ENCODE measurements at places on chromosomes 3 and 15.
A peak's percentile ranks its signal among the peaks of the same experiment; 100 is the strongest.

GRCh38 chr3:160612386-160613075 is 47.2 kb upstream of the KPNA4 start:
- no peak for DNase-seq

- no peak for DNase-seq
Observed at GRCh38 chr15:45134682-45135604, 5.1 kb downstream of the DUOX1 start.

DNA sequence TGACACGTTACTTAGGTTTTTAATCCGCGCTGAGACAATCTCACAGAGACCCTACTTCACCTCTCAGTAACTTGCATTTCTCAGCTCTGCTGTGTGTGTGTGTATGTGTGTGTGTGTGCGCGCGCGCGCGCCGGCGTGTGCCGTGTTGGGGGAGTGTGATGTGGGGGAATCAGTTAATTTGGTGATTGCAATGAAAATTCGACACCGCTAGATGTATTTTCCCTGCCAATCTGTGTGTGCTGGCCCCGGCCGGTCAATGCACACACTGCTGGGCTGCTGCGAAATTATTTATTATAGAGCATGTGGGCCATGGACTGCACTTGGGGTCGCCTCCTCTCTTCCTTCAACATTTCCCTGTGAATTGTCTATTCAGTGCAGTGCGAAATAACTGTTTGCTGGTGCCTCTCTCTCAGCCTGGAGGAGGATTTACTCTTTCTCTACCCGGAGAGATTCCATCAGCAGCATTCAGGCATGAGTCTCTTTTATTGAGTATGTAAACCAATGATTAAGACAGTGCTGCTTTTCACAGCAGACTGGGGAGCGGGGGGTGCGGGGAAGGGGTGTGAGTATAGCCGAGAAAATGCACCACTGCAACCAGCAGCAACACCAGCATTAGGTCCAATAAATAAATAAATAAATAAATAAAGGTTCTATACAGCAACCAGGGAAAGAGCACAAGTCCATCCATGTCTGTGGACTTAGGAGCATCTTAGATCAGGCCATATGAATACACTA is 2.9 kb downstream of the CADM2 start:
- no peak for DNase-seq

DNA sequence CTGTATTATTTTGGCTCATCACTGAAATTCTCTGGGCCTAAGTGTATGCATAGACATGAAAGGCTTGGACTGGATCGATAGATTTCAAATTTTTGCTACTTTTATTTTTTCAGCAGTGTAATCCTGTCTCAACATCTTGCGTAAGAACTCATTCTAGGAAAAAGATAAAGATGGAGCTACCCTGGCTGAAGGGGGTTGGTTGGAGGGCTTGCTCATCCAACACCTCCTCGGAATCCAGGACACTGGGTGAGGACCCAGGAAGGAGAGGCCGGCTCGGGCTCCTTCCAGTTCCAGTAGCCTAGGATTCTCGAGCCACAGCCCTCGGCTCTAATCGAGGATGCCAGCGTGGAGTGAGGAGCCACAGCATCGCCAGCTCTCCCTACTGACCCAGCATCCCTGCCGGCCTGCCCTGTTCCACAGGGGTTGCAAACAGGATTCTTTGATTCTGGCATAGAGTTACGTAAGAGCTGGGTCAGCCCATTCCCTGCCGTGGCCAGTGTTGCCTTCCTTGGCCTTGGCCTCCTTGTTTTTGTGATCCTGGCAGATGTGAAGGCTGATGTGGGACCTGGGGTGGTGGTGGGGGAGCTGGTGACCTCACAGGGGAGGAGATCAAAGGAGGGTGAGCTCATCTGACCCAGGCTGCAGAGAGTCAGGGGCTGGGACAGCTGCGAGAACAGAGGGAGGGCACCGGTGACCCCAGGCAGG is 149.5 kb downstream of the ALDH1A2 start:
- no peak for DNase-seq

DNA sequence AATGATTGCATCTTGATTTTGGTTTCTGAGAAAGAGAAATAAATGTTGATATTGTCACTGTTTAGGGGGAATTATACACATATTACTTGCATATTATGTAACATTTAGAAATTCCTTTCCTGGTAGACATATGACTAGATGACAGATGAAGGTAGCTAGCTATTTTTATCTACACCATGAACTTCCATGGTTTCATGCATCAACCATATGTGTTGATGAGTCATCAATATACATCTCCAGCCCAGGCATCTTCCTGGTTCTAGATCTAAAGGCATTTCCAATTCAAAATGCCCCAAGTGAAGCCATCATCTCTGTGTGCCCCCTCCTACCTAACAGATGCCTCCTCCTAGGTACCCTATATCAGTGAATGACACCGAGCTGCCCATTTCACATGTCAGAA is 9.5 kb upstream of the ADAMTSL3 start:
- DNase-seq, result no peak

DNA sequence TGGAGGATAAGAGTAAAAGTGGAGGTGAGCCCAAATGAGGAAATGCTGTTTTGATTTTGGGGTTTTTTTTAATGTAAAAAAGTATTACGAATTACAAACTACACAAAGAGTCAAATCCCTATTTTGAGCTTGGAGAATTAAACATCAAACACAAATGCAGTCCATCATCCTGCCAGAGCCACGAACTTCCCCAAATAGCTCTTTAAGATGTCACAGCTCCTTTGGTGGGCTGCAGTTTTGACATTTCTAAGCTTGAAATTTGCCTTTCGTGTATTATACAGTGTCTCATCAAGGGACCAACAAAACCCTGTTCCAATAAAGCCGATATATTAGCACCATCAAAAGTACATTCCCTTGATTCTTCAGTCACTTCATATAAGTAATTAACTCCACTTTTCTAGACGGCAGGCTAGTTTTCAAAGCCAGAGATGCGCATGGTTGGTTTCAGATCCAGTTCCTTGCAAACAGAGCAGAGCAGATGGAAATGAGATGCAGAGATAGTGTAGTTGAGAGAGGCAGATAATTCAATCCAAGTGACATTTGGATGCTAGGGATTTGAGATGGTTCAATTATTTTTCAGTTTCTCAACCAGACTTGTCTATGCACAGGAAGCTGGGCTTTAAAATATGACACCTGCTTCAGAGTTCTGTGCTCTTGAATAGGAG is 580.9 kb downstream of the EDEM1 start:
- no peak for DNase-seq

DNA sequence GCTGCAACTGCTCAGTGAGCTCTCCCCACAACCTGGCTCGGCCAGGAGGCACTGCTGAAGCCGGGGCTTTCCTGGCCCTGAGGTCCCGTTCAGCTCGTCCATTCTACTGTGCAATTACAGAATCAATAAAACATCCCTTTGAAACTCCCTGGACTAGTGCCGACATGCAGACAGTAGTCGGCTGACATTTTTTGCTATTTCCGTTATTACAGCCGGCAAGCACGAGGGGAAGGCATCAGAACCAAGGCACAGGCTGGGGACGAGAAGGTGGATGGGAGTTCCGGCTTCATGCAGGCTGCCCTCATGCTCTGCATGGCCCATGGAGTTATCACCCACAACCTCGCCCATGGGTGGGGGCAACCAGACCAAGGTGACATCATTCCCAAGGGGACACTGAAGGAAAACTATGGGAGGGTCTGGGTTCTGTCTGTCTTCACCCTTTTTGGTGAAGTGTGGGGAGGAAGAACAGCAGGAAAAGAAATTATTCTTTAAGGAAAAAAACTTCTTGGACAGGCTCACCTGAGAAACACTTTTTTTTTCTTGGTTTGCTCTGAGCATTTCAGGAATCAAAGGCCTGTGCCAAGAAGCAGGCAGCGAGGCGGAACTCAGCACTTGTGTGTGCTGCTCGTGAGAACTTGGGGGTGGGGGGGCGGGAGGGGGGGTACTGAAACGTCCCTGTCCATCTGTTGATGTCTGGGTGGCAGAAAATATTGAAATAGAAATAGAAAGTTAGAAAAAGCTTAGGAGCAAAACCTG is 154.5 kb downstream of the FOXP1 start:
- DNase-seq, result peak; percentile 47

GRCh38 chr3:24185738-24186384 is 240.8 kb downstream of the NR1D2 start:
- peak; percentile 48 for DNase-seq

GRCh38 chr3:128317101-128317697 is 149.5 kb downstream of the DNAJB8 start:
- DNase-seq, result no peak

- no peak for DNase-seq
Observed at GRCh38 chr15:29911705-29912104, 89.4 kb upstream of the TJP1 start.

DNA sequence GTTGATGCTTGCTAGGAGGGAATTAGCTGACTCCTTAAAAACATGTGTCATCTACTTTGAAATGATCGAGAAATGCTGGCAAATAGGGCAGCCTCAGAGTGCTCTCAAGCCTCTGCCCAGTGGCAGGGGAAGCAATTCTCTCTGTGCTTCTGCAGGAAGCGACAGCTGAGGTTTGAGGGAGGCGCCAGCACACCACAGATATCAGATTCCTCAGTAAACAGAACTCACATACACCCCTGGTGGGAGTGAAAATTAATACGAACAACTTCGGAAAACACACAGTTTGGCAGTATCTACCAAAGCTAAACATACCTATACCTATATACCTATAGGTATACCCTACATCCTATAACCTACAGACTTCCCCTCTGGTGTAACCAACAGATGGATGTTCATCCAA is 61.3 kb downstream of the NSMCE3 start:
- no peak for DNase-seq

DNA sequence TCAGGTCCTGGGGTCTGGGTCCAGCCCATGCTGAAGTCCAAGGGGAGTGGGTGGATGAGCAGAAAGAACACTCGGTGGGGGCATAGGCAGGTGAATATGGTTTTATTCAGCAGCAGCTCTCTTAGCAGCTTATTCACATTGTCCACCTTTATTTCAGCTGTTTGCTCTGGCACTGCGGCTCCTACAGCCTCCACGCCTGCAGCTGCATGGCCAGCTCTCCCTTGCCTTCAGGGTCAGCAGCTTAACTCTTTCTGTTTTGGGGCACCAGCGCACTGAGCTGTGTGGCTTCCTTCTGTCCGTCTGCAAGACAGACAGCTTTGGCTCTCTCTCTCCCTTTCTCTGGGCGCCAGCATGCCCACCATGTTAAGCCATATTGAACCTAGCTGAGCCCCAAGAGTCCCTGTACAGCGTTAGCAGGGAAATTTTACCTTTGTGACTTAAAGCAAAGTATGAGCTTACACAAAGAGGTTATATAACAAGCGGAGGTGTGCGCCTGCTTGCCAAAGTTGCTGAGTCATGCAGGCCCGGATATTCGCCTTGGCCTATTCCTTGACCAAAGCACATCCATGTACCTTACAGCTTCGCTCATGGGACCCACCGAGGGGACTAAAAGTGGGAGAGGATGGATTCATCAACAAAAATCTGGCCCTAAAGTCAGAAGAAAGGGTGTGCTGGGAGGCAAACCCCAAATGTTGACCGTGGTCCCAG is 170.1 kb upstream of the PFN2 start:
- no peak for DNase-seq

DNA sequence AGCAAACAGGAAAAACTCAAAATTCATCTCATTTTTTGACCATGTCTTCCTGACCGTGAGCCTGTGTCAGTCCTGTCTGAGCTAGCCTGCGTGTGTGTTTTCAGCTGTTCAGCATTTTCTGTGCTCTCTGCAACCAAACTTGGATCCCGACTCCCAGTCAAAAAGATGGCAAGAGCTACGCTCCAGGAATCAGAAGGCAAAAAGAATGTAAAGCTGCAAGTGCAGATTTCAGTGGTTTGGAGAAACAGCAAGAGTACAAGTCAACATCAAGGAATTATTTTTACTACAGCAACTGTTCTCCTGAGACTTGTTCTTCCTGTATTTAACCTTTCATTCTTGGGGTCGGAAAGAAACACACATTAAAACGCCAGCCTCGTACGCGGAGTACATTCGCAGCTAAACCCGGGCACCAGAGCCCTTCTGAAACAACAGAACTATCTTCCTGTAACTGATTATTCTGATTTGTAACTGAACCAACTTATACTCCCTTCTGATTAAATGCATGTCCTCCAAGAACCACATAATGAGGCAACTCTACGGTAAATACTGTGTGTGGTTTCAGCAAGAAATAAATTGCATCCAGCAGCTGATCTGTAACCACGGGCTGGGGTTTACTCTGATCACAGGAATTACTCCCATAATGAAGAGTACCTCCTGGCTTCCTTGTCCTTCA is 107.4 kb downstream of the LRIG1 start:
- DNase-seq, result no peak

DNA sequence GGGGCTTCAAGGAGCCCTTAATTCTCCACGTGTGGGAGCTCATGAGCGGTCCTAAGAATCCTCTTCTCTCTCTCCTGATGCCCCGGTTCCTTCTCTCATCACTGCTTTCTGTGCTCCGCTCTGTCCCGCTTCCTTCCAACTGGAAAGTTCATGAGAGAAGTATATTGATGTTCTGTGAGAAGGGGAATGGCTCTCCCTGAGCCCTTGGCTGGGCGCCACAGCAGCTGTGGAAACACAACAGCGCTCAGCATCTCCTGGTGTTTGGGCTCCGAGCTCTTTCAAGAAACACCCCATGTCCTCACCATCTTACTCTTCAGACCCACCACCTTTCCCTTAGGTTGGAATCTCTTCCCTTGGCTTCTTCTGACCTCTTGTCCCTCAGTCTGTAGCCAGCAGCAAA is 161.7 kb downstream of the VGLL4 start:
- no peak for DNase-seq

- no peak for DNase-seq
Observed at GRCh38 chr15:101488300-101489164, 975 bp downstream of the PCSK6 start.

DNA sequence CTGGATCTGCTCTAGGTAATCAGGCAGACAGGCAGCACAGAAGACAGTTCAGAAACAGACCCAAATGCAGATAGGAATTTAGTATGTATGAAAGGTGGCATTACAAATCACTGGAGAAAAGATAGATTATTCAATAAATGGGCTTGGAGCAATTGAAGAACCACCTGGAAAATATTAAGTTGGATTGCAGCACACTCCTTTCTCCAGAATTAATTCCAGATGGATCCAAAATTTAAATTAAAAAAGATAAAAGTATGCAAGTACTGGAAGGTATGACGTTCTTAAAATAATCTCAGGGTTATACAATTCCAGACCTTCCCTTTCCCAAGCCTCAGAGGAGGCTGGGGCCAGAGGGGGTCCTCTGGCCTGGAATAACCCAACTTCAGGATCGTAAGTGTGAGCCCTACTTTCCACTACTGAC is 32.5 kb downstream of the HRH1 start:
- no peak for DNase-seq

DNA sequence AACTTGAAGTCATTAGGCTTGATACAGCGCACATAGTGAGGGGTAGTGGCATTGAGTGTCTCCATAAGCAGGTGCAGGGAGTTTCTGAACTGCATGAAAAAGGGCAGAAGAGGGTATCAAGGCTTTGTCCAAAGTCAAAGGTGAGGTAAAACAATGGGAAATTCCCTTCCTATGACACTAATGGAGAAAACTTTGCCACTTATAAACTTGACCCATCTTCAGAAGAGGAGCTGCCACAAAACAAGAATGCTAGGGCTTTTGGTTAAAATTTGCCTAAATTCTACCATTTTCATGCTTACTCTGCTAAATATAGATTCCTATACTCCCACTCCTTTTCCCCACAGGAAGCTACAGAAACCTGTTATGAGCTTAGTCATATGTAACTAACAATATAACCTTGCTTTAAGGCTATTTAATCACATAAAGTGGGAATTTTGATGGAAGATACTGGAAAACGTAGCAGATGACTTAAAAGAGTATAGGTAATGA is 87.5 kb upstream of the MYO5C start:
- DNase-seq, result no peak

GRCh38 chr3:32281570-32282106 is 43.2 kb downstream of the CMTM8 start:
- no peak for DNase-seq
